Hematopoietic multipotent progenitor cell (in vitro differentiated cells): ENCODE measurements at places on chromosomes 16 and 17. TPM values are rescaled to one million over a fixed set of nuclear protein-coding genes. Genes with fewer than 3 reads are reported as not detected.
A peak's percentile ranks its signal among the peaks of the same experiment; 100 is the strongest.

Gene KRTAP2-3
- total RNA-seq = not detected

Gene DHRS7C
- total RNA-seq = not detected

GRCh38 chr16:11224096-11224893 lies 31.7 kb downstream of the SOCS1 start:
- peak; percentile 36 for DNase-seq

- DNase-seq = peak; percentile 31
Measured at GRCh38 chr17:33292981-33293867, at the start of gene ASIC2. Gene ASIC2, minus strand, starts transcription at chr17:33293295.

DNA sequence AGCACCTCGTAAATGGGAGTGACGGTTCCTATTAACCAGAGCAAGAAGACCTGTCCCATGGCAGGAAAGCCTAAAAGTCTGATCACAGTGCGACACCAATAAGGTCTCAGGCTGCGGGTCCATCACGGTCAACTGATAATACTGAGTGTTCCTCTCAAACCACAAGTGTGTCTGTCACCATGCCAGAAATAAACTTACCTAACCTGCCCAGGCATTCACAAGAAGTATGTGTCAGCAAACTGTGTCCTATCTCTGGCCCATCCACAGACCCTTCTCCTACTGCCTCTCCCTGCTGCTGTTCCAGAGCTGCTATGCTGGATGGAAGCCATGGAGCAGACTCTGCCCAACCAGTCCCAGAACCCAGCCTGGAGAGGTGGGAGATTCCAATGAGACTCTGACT lies 73.5 kb downstream of the ZNF423 start:
- no peak for DNase-seq
